ENCODE measurements at places on chromosomes 2 and 18.

- H3K27ac ChIP-seq: no peak overlapping the region
- no peak overlapping the region for H3K4me3 ChIP-seq
- no peaks in the 10 kb centered on the region for H3K36me3 ChIP-seq
- DNase-seq: peak; percentile 67
- H3K4me1 ChIP-seq: no peaks in the 10 kb centered on the region
Observed at GRCh38 chr2:71299507-71299906, 32.1 kb upstream of the ZNF638 start.

- peaks cover 12% of the 10 kb centered on the region for H3K4me1 ChIP-seq
- peak overlapping the region; percentile 75 for H3K4me3 ChIP-seq
- no peaks in the 10 kb centered on the region for H3K36me3 ChIP-seq
- DNase-seq: no peak
Observed at GRCh38 chr2:204545861-204546735, 823 bp downstream of the PARD3B start.

GRCh38 chr18:70998490-70998889 is 709.6 kb downstream of the SOCS6 start:
- H3K4me1 ChIP-seq: no peaks in the 10 kb centered on the region
- no peaks in the 10 kb centered on the region for H3K36me3 ChIP-seq
- no peak overlapping the region for H3K4me3 ChIP-seq
- no peaks in the 10 kb centered on the region for H3K27me3 ChIP-seq

DNA sequence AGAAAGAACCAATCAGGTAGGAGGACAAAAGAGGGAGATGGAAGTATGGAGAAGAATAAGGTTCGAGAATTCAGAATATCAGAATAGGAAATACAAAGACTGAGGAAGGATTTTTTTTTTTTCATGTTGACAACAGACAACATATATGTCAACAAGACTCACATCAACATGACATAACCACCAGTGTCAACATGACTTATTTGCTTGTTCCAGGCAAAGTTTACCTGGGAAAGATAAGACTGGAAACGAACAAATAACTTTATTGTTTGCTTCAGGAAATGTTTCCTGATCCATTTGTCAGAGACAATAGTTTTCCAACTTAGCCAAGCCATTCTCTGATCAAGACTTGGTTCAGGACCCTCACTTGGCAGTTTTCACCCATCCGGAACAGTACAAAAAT is 321.9 kb upstream of the NETO1 start:
- no peaks in the 10 kb centered on the region for H3K36me3 ChIP-seq
- H3K4me3 ChIP-seq: no peak overlapping the region
- H3K4me1 ChIP-seq: no peaks in the 10 kb centered on the region
- DNase-seq: no peak

DNA sequence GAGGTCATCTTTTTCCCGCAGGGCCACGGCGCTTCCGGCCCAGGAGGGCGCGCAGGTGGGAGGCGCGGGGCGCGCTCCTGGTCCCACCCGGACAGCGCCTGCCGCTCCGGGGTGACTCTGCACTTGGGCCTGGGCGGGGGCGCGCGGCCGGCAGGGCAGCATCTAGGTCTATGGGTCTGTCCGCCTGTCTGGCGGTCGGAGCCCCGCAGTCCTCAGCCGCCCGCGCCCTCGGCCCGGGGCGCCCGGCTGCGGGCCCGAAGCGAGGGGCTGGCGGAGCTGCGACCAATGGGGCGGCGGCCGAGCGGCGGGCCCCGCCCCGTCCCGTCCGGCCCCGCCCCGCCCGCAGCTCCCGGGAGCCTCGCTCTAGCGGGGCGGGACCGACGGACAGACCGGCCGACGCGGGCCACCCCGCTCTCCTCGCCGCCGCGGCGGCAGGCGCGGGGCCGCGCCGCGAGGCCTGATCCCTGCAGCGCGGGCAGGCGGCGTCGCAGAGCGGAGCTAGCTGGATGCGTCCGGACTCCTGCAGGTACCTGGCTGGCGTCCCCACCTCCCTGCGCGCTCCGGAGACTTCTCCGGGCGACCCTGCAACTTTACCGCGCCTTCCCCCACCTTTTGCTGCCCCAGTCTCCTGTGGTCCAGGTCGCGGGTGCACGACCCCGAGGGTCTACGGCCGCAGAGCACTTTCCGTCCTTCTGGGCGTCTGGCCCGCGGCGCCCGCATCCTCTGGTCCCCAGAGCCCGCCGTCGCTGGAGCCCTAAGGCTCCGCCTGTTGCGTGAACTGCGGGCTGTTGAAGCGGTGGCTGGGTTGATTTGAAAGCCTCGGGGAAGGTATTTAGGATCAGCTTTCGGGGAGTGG is at the start of gene KCNS3:
KCNS3 (plus strand) TSS at position 387 of the 856 bp plus-strand sequence. CDS start 52,342 bp downstream, outside the sequence.
- H3K4me3 ChIP-seq: peak within 1 kb of the TSS; percentile 78
- H3K36me3 ChIP-seq: no peaks in the 10 kb centered on the region
- peaks cover 69% of the 10 kb centered on the region for H3K27me3 ChIP-seq
- peak; percentile 71 for DNase-seq
- peaks cover 9% of the 10 kb centered on the region for H3K4me1 ChIP-seq
- H3K27ac ChIP-seq: no peak within 1 kb of the TSS

DNA sequence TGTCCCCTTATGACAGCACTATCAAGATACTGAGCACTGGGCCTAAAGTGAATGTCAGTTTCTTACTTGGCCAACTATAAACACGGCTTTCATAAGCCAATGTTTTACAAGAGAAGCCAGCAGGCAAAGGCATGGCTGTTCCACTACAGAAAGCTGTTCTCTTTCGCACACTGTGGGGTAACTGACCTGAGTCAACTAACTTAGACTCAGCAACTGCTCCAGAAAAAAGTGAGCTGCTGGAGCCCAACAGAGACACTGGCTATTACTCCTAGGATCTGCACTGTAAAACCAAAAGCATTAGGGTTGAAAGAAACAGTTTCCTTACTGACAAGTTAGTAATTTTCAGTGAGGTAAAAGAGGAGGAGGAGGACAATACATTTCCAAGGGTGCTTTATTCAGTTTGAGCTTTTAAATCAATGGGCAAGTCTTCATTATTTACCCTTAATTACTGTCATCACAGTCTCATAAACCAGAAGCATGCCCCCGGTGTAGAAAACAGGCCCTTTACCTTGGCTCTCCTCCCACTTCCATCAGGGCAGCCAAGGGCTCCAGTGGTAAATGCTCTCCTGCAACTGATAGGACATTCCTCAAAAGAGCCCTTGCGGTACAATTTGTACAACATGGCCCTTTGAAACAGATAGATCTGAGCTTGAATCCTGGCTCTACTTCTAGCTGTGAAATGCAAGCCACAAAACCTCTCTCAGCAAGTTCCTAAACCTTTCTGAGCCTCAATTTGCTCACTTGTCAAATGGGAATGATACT is 275.7 kb downstream of the PDE11A start:
- no peak overlapping the region for H3K4me3 ChIP-seq
- no peaks in the 10 kb centered on the region for H3K4me1 ChIP-seq
- no peak for DNase-seq
- H3K36me3 ChIP-seq: no peaks in the 10 kb centered on the region
- H3K27ac ChIP-seq: no peak overlapping the region

GRCh38 chr18:22433956-22434355 is 16.2 kb upstream of the CTAGE1 start:
- no peaks in the 10 kb centered on the region for H3K36me3 ChIP-seq
- no peak for DNase-seq
- H3K27me3 ChIP-seq: no peaks in the 10 kb centered on the region

- DNase-seq: no peak
- peaks cover 18% of the 10 kb centered on the region for H3K4me1 ChIP-seq
- no peak overlapping the region for H3K4me3 ChIP-seq
- H3K36me3 ChIP-seq: peaks cover 2% of the 10 kb centered on the region
Observed at GRCh38 chr18:12773369-12773768, 70.5 kb downstream of the PSMG2 start.

All from activated CD4-positive, alpha-beta T cell treated with anti-CD3 and anti-CD28 coated beads, Interleukin-2, amount 10 ng/mL, durations not matched to agents 24 days and 14 days (primary cell).